NCI-H524 (cell line): ENCODE measurements at places on chromosomes 12 and 14.

GRCh38 chr14:51880835-51881580, 20.6 kb downstream of the GNG2 start:
- DNase-seq = no peak

- DNase-seq = no peak
These were observed 3.7 kb upstream of the CLBA1 start for GRCh38 chr14:104981699-104982541.

GRCh38 chr14:101628975-101629374, 67.7 kb downstream of the DIO3 start:
- DNase-seq = no peak

DNA sequence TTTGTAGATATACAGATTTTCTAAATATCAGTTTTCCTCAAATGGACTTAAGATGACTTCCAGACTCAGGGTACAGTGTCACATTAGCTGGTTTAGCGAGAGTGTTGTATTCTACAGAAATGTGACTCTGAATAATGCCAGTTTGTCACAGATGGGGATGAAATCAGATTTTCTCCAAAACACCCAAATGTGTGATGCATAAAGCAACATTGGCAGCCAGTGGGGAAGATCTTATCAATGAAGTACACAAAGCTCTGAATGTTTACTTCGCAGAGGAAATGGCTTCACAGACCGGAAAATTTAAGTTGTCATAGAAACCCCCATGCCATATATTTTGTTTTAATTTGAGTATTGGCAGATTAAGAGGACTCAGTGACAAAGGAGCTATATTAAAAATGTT, 29.9 kb downstream of the ANO4 start:
- no peak for DNase-seq

DNA sequence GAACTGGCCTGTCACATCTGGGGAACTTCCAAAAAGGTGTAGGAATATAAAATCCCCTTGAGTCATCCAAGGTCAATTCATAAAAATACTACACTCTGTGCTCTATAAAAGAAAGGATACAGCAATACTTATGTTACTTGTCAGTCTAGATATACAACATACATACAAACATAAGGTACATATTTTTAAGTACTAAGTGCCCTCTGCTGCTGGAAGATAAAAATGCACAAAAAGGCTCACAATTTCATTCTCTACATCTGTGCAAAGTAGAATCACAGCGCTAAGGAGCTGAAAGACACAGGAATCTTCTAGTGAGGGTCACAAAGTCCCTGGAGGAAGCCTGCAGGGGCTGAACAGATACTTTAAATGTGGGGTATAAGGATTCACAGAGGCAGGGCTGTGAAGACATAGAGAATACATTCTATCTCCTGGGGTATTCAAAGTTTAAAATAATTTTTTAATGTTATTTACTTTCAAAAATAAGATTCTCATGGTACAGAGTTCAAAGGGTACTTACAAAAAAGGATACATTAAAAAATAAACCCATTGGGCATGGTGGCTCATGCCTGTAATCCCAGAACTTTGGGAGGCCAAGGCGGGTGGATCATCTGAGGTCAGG, 10.2 kb upstream of the GOLGA5 start:
- peak; percentile 84 for DNase-seq

DNA sequence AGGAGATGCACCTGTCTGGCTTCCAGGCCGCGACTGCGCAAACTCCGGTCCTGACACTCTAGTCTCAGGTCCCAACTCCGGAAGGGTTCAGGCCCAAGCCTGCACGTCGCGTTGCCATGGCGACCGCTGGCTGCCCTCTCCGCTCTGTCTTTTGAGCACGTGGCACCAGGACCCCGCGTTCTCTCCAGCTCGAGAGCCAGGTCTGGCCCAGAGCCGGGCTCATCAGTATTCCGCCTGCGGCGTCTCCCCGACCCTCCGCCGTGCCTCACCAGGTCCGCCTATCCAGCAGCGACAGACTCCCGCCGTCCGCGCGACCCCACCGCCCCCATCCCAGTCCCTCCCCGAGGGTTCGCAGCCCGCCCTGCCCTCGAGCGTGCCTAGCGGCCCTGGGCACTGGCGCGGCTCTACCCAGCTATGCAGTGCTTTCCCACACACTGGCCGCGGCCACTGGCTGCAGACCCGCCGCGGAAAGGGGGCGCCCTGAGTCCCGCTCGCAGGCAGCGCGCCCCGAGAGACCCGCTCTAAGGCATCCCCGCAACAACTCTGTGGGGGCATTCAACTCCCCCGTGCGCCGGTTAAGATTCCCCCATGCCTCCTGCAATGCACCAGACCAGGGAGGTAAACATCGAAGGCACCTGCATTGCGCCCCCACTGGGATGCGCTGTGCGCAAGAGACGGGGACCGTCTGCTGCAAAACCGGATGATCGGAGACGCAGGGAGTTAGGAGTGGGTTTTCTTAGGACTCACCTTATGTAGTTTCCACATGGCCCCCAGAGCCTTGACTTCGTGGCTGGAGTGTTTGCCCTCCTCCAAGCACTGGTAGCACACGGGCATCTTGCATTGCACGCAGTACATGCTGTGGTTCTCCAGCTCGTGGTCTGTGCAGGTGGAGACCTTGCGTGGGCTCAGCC, 1.3 kb downstream of the TRIM9 start:
- DNase-seq = peak; percentile 94

DNA sequence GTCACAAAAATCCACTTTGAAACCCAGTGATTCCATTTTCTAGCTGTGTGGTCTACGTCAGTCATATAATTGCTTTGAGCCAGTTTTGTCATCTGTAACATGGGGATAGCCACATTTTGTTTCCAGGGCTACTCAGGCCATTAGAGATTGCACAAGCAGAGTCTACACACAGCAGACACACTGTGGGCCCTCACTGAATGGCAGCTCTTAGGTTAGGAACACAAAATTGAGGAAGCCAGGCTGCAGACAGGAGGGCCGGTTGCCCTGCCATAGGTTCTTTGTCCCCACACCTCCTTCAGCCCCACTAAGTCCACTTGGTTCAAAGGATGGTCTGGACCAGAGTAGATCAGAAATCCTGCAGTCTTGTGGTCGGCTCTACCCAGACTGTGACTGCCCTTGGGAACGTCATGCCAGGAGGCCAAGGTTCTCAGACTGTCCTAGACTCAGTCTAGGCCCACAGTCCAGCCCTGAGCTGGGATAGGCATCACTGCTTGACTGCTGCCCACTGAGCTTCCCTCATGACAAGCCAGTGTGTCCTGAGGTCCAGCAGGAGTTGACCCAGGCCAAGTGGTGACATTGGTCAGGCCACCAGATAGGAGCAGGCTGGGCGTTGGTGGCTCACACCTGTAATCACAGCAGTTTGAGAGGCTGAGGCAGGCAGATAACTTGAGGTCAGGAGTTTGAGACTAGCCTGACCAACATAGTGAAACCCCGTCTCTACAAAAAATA, 3.8 kb upstream of the MYH7 start:
- no peak for DNase-seq

DNA sequence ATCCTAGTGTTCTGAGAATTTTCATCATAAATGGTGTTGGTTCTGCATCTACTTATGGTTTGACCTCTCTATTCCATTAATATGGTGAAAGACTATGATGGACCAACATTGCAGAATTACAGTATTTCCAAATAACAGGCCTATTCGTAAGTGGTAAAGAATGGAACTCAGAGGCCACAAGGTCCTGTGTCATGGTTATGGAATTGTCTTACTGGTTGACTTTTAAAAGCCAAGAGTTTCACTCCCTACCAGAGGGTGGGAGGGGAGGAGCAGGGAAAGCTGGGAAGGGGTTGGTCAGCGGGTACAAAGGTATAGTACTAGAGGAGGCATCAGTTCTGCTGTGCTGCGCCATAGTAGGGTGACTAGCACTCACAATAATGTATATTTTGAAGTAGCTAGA, 153.4 kb downstream of the TMEM132D start:
- no peak for DNase-seq

DNA sequence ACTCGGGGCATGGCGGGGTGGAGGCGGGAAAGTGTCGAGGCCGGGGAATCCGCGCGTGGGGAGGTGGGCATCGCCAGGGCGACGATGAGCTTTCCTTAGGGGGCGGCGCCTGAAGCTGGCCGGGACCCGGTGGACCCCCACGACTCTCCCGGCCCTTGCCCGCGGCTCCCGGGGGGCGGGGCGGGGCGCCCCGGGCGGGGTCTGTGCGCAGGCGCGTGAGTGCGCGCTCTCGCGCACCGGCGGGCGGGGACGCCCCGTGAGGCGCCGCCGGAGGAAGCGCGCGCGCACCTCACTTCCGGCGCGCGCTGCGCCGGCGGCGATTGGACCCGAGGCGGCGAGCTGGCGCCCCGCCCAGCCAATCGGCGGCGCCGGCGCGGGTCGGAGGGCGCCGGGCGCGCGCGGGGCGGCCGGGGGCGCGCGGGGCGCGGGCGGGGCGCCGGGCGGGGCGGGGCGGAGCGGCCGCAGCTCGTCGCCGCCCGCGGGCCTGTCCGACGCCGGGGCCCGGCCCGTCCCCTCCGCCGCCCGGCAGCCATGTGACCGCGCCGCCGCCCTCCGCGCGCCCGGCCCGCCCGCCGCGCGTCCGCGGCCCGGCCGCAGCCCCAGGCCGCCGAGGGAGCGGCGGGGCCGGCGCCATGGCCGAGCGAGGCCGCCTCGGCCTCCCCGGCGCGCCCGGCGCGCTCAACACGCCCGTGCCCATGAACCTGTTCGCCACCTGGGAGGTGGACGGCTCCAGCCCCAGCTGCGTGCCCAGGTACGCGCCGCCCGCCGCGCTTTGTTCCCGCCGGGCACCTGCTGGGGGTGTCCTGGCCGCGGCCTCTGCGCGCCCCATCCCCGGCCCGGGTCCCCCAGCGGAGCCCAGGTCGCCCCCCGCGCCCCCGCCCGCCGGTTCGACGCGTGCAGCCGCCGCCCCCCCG, at the start of gene PACS2:
PACS2 (plus strand) TSS at position 462 of the 914 bp plus-strand sequence; CDS start at position 633, 171 bp downstream.
- DNase-seq = peak; percentile 95

- DNase-seq = no peak
These were observed 20.6 kb downstream of the MAPK1IP1L start for GRCh38 chr14:55071870-55072640.

DNA sequence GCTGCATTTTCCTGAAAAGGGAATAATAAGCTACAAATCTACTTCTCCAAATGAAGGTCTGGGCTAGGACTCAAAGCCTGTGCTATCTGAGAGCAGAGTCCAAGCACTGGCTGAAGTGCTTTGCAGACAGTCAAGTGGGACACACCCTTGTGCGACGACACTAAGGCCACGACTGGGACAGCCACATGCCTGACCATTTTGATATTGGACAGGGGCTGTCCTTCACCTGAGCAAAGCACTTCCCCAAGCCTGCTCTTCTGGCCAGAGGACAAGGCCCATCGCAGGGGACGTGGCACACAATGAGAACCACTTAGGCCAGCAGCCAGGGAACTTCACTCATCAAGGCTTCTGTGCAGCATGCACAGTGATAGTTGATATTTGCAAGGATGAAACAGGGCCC, 71.4 kb downstream of the RBM19 start:
- no peak for DNase-seq

GRCh38 chr14:47269756-47270492, 405.5 kb downstream of the MDGA2 start:
- no peak for DNase-seq

DNA sequence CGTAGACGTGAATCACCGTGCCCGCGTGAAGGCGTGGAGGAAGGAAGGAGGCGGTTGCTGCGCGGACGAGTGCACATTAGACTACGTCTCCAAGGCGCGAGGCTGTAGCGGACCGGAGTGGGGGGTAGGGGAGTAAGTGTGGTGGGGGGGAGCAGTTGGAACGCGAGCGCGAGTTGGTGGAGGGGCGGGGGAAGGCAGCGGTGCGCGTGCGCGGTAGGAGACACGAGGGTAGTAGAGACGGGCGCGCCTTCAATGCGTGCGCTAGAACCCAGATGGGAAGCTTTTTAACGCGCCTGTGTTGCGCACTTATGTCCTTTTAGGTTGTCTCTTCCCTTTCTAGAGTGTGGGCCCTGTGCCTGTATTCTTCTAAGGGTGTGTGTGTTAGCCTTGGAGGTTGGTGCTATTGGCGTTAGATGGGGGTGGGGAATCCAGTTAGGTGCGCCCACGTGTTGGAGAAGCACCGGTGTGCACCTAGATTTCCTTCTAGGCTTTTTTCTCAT, 604 bp downstream of the EIF4B start:
- DNase-seq = peak; percentile 59
